Hypothalamus (tissue), 51 donors: ENCODE measurements at places on chromosomes 2 and 18.

DNA sequence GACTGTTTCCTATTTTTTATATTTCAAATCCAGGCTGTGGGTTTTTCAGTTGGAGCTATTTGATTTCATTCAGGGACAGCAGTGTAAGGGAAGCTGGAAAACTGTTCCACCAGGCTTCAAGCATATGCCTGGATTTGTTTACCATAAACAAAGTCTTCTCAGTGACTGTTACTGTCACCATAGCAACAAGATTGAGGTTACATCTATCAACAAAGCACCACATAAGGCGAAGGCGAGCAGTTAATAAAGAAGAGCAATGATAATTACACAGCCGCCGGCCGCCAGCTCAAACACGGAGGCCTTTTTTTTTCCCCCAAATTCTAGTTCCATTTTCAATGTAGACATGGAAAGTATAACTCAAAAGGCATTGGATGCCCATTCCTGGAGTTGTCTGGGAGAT, 553.7 kb upstream of the SYT4 start:
- DNase-seq, result no peak

DNA sequence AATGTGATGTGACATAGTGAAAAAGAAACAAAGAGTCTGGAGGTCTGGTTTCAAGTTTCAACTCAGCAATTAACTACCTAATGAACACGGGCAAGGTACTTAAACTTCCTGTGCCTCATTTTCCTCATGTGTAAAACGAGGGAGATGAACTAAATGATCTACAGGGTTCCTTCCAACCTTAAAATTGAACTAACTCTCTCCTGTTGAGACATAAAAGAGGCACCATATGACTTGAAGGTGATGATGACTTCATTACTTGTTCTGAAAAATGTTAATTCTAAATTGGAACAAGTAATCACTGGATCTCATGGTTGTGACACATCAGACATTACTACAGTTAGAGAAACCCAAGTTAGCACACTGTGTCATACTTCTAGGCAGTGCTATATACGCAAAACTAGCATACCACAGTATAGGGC, 8.9 kb upstream of the REL start:
- no peak for DNase-seq

- DNase-seq, result no peak
These were observed 49.3 kb upstream of the STK17B start for GRCh38 chr2:196220671-196221070.

DNA sequence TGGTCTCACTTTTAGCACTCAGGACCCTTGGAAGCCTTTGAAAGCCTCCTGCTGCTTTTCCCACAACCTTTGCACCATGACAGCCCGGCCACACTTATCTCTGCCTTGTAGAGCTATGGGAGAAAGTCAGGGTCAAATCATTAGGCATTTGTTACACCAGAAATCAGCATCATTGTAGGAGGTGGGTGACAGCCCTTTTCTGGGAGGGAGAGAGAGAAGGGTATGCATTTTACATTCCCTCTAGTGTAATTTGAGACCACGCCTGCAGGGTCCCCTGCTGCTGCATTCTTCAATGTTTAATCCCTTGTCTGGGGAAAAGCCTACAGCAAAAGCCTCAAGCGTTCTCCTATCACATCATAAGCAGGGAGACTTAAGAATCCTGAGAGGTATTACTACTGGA, 766.8 kb upstream of the FAM98A start:
- no peak for DNase-seq

- no peak for DNase-seq
These were observed 1679.0 kb downstream of the SUCLG1 start for GRCh38 chr2:82780050-82780449.

DNA sequence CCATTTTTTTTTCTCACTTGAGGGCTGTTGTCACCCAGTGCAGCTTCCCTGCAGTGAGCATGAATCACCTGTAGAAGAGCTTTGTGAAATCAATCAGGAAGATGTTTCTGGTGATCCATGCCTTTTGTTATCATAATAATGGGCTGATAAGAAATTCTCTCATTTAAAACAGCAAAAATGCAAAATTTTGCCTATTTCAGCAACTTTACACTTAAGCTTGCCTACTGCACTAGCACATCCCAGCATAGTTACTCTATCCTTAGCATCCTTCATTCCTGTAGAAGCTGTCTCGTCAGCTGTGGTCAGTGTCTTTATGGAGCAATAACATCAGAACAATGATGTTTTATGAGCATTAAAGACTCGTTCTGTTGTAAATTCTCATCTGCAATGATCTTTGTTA, 178.6 kb upstream of the ZNF804A start:
- DNase-seq, result no peak

GRCh38 chr2:201490291-201490690, 38.8 kb downstream of the STRADB start:
- DNase-seq, result no peak
